NCI-H524 treated with DMSO at 0.1 percent for 48 hours (cell line): ENCODE measurements at places on chromosomes 12 and 14.

- no peak for DNase-seq
Measured at GRCh38 chr14:100540141-100540925, 46.9 kb downstream of the BEGAIN start.

DNA sequence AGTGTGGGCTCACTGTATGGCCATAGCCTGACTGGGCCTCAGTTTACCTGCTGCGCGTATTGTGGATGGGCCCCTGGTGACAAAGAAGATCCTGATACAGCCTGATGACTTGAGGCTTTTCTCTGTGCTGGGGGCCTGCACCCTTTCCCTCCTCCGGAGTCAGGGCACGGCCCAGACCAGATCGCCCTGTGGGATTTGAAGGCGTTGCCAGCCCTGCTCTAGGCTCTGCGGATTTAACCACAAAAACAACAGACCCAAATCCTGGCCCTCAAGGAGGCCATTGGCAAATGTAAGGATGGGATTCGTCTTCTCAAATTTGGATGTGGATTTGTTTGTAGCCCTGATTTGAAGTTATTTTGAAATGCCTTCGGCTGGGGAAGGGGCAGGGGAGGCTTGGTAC lies 195.8 kb downstream of the TSPAN9 start:
- DNase-seq, result no peak

- DNase-seq, result no peak
Measured at GRCh38 chr12:116461060-116461459, 98.1 kb upstream of the MAP1LC3B2 start.

DNA sequence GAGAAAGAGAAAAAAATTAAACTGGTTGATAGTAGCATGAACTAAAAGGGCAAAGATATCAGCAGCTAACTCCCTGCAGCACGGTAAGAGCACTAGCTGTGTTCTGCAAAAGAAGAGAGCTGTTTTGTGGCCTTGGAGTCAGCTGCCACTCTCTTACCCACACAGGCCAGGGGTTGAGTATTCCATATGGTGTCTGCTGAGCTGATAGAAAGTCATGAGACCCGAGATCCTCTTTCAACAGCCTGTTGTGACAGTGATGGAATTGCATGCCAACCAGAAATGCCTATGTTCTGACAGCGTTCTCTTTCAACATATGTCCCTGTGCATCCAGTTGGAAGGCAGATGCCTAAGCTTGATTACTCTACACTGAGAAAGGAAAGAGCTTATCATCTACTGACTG lies 39.9 kb downstream of the TMTC1 start:
- peak; percentile 61 for DNase-seq

GRCh38 chr12:65565601-65566560 lies 258.4 kb upstream of the HMGA2 start:
- no peak for DNase-seq
